DMS79 treated with DMSO at 0.1 percent for 48 hours (cell line): ENCODE measurements at places on chromosomes 2 and 18.

DNA sequence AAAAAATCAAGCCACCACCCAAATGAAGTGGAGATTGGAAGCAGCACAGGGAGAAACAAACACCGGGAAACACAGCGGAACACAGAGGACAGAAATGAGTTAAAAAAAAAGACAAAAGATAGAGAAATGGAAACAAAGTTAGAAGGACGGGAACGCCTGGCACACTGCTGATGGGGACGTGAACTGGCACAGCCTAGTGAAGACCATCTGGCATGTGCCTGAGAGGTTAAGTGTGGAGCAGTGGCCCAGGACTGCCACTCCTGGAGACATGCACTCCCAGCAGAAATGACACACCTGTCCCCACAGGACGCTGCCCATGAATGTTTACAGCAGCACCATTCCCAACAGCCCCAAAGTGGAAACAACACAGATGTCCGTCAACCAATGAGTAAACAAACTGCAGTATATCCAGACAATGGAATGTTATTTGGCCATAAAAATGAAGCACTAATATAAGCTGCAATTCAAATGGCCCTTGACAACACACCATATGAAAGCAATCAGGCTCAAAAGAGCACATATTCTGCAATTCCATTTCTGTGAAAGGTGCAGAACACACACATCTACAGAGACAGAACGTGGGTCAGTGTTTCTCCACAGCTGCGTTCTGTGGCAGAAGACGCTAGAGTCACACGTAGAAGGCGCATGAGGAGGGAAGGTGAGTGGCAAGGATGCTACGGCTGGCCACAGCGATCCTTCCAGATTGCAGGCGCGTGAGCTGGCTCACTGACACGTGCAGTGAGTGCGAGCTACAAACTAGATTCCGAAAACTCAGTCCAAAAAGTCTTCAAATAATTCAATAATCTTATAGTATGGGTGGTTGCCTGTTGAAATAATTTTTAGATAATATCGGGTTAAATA lies 24.6 kb downstream of the THAP4 start:
- DNase-seq = peak; percentile 71

GRCh38 chr2:176187899-176188773 lies at the start of gene HOXD1:
Gene HOXD1 (plus strand): TSS chr2:176188668. CDS start chr2:176188802, 134 bp downstream.
- peak; percentile 86 for DNase-seq

DNA sequence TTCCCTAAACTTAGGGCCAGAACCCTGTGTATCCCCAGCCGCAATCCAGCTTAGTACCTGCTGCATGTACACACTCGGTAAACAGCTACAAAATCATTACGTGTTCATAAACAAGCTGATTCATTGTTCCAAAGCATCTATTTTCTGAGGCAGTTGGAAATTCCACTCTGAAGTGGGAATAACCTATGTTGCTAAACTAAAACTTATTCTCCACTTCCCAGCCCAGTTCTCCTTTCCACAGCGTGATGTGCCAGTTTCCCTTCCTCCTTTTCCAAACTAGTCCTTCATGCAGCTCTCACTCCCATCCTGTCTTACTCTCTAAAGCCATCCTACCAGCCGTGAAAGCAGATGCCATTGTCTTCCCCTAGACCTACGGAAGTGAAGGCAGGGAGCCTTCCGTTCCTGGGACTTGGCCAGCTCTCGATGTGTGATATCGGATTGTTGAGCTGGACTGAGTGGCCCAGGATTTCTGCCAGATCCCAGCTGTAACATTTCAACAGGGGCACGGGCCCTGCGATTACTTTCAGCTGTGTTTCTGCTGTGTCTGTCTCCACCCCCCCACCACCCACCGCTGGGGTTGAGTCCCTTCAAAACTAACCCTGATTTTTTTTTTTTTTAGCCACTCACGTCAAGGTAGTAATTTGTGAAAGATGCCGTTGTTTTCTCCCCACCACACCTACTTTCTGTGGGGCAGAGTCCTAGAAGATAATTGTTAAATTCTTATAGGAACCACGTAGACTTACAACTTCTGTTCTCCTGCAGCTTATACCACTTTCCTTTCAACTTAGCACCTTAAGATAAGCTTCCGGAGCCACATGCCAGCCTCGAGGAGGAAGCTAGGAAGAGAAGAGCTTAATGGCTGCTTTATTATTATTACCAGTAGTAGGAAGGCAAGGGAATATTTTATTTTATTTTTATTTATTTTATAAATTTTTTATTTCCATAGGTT lies 100.9 kb downstream of the CRIM1 start:
- no peak for DNase-seq

DNA sequence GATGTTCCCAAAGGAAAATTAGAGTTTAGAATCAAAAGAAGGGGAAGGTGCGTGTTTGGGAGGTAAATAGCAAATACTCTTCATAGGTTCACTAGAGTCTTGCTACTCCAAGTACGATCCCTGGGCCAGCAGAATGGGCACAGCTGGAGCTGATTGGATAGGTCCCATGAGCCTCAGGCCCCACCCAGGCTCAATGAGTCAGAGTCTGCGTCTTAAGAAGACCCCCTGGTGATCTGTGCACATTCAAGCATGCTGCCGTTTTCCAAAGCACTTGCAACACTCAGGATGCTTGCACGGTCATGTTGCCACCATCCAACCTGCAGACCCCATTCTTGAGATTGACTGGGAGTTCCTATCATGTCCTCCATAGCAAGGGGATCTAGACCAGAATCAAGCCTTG lies 40.5 kb downstream of the ABCG8 start:
- no peak for DNase-seq

DNA sequence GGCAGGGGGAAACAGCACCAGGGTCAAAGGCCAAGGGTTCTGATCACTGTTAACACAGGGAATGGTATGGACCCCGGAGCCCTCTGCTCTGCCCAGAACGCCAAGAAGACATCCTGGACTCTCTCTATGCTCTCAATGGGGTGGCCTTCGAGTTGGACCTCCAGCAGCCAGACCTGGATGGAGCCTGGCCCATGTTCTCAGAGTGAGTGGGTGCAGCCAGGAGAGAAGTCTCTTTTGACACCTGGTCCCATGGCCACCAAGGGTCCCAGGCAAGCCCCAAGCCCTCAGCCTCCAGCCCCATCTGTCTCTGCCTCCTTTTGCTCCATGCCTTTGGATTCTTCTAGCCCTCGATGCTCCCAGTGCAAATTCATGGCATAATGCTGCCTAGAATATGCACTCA lies 4.1 kb downstream of the RUFY4 start:
- DNase-seq = no peak

GRCh38 chr2:180978903-180979748 lies 1.3 kb upstream of the UBE2E3 start:
- no peak for DNase-seq

DNA sequence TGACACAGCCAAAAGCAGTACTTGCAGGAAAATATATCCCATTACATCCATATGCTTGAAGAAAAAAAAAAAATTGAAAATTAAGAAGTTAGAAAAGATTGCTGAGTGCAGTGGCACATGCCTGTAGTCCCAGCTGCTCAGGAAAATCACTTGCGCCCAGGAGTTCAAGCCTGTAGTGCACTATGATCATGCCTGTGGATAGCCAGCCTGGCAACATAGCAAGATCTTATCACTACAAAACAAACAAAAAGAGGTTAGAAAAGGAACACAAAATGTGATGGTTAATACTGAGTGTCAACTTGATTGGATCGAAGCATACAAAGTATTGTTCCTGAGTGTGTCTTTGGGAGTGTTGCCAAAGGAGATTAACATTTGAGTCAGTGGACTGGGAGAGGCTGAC lies 361.9 kb downstream of the NYAP2 start:
- no peak for DNase-seq

DNA sequence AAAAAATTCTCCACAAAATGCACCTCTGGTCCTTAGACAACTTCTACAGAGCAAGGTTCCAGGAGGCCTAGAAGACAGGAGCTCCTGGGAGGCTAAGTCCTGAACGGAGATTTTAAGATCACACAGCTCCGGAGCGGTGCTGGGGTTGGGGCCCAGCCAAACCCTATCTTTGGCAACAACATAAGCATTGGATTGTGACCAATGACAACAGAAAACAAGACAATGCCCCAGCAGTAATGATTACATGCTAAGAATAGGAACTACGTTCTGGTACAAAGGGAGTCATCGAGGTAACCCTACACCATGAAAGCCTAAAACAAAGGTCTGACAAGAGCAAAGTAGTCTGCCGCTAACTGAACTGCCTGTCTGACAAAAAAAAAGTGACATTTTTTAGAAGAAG lies 171.2 kb downstream of the CMPK2 start:
- no peak for DNase-seq

DNA sequence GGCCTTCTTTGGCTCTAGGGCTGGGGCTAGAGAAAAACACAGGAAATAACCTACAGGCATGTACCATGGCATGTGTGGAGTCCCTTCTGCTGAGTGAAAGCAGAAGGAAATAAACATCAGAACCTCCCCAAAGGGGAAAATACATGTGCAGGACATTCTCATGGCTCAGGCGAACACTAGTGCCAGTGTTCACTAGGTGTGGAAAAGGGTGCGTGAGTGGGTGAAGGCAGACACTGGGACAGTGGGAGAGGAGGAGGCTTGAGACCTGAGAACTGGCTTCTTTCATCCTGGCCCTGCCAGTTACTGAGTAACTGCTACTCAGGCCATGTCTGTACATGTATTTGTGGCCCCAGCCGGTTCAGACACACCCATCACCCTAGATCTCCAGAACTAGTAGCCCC lies 268.2 kb downstream of the PRKCE start:
- DNase-seq = no peak

- DNase-seq = no peak
Measured at GRCh38 chr18:28522236-28522635, 345.3 kb upstream of the CDH2 start.

- no peak for DNase-seq
Measured at GRCh38 chr18:50458796-50459195, 84.0 kb downstream of the SKA1 start.

DNA sequence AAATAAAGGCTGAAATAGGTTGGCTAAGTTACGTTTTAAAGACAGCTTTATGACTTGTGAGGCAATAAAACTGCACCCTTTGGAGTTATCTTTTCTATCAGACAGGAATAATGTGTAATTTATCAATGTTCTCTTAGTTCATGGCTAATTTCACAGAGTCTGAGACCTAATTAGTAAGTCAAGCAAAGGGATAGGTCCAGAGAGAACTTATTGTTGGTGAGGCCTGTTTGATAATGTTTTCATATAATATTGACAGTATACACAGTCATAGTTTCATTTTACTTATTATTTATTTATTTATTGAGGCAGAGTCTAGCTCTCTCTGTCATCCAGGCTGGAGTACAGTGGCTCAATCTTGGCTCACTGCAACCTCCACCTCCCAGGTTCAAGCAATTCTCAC lies 1.9 kb upstream of the IL36RN start:
- no peak for DNase-seq

GRCh38 chr2:119157850-119158511 lies 570 bp downstream of the C1QL2 start:
- DNase-seq = no peak

- DNase-seq = no peak
Measured at GRCh38 chr2:99863903-99864270, 278.5 kb downstream of the AFF3 start.

DNA sequence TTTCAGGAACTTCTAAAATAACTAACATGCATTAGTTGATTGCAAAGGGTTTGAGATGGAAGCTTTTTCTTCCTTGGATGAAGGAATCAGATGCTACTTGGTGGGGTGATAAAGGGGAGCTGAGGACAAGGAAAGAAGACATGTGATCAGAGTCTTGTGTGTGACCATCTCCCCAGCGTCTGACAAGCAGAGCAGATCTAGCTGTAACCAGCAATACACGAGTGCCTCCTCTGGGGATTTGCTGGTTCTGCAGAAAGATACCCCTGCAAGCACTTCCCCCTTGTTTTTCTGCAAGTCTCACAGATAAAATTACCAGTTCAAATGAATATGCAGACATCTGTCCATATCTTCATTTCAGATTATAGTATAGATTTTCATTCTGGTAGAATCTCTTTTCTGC lies 2.7 kb downstream of the CDH7 start:
- no peak for DNase-seq

DNA sequence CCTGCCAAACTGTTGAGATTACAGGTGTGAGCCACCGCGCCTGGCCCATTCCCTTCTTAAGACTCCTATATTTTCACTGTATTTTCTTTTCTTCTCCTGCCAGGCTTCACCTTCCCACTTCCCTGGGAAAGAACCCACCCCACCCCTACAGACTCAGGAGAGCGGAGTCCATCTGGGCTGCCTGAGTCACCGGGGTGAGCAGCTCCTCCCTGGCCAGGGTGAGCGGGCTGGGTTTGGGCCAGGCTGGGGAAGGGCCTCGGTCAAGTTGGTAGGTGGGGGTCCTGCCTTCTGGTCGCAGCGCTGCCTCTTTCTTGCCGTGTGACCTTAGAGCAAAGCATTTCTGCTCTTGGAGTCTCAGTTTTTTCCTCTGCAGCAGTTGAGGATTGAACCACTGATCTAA lies 2.1 kb upstream of the GAREM2 start:
- DNase-seq = no peak

DNA sequence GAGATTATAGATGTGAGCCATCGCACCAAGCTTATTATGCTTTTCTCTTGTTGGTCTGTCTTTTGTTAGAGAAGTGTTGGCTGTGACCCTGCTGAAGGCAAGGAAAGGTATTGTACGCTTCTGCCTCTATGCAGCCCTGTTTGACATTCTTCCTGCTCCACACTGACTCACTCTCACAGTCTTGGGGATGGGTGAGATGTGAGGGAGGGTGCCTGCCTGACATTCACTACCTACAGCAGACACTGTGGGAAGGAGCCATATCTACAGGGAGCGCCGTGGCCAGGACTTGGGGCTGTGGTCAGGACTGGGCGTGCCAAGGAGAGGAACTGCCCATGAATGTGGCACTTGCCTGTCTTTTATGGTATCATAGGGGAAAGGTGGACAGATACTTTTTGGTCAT lies 43.9 kb upstream of the FHL2 start:
- no peak for DNase-seq

DNA sequence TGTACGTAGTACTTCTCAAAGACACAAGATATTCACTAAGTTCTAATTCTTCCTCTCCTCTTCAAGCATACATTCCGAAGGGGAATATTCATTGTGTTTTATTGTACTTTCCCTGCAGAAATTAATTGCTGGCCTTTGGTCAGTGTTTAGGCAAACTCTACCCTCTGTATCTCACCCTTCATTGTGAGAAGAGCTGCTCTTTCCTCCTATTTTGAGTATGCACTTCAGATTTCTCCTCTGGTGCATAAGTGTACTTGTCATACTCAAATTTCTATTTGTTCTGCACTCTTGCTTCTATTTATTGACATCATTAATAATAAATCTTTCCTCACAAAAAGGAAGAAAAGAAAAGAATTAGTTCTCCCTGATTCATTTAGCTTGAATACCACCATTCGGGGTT lies 485.4 kb upstream of the SLC8A1 start:
- peak; percentile 67 for DNase-seq

DNA sequence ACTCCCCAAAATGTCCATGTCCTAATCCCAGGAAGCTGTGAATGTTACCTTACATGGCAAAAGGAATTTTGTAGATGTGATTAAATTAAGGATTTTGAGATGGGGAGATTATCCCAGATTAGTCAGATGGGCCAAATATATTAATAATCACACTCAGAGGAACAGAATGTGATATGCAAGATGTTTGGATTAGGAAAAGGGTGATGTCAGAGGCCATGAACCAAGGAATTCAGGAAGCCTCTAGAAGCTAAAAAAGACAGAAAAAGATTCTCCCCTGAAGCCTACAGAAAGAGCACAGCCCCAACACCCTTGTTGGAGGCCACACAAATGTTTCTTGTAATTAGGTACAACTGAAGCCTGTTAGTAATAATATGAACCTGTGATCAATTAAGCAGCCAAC lies 13.1 kb downstream of the TMEM131 start:
- no peak for DNase-seq

GRCh38 chr2:13522917-13523821 lies 806.4 kb downstream of the TRIB2 start:
- DNase-seq = no peak
